ENCODE measurements at places on chromosomes 12 and 14.

- no peak for DNase-seq
Observed at GRCh38 chr12:126936181-126936851, 1330.7 kb upstream of the TMEM132C start.

- DNase-seq, result no peak
Observed at GRCh38 chr12:126233625-126234024, 1168.4 kb downstream of the AACS start.

DNA sequence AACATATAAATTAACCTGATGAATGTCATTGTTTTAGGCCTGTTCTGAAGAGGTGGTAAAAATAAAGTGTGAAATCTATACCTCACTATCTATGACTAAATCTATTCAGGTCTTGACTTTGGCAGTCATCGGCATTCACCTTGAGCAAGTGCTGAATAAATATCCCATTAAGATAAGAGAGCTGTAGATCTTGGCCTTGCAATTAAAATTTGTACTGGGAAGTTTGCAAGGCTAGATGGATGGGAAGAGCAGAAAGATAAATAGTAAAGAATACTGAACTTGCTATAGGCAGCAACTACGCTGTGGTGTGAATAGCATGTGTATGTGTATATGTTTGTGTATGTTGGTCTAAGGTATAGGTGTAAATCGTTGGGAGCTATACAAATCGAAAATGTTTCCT is 325.9 kb upstream of the PRICKLE1 start:
- no peak for DNase-seq

DNA sequence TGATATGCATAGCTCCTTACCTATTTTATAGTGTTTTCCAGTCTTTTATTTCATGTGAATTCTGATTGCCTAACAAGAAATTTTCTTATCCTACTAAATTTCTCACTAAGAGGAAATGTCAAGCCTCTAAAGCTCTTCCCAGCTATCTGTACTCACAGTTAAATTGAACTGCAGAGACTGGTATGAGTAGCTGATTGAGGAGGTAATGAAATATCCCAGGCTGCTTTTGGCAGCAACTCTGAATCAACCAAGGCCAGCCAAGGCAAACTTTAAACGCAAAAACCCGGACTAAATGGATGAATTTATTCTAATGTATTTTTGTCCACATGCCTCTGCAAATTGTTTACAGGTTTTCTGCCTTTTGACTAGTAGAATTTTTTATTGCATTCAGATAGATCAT is 119.1 kb upstream of the PMCH start:
- DNase-seq, result no peak

All from cortex of kidney (tissue), 1 donor.